ENCODE measurements at places on chromosomes 6 and 20.

DNA sequence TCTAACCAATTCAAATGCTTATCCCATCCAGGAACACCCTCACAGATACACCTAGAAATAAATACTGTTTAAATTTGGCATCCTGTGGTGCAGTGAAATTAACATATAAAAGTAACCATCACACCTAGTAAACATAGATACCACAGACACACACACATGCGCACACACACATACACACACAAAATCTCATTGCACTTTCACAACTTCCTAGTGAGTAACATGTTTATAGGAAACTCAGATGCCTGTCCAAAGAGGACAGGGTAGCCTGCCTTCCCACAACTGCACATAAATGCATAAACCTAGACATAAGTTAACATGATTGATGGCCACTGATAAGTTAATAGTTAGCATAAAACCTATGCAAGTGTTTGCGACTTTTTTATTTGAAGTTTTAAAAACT lies 56.8 kb downstream of the LRRC1 start:
- no peak for DNase-seq

DNA sequence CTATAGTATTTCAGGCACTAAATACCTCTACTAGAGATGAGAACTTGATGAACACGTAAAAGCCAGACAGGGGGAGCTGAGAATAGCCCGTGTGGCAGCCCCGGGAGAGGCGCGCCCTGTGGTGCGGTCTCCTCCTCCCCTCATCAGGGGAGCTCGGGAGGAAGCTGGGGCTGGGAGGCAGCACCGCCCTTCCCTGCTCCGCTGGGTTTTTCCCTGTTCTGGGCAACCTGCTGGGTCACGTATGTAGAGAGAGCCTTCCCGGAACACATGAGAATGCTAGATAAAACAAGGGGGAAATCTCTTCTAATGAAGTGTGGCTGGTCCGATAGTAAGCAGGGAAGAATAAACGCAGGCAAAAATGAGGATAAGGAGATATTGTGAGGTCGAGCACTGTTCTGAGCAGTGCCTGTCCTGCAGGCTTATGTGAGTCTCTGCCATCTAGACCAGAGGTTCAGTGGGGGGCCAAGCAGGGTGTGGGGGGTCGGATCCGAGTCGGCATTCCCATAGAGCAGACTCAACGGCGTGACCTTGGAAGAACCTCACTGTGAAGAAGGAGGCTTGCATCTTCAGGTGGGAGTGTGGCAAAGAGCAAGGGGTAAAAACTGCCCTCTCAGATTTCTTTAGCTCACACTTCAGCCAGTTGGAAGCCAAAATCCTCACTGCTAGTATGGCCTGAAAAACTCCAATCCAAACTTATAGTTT lies 13.4 kb upstream of the RPS6KA2 start:
- DNase-seq, result no peak

DNA sequence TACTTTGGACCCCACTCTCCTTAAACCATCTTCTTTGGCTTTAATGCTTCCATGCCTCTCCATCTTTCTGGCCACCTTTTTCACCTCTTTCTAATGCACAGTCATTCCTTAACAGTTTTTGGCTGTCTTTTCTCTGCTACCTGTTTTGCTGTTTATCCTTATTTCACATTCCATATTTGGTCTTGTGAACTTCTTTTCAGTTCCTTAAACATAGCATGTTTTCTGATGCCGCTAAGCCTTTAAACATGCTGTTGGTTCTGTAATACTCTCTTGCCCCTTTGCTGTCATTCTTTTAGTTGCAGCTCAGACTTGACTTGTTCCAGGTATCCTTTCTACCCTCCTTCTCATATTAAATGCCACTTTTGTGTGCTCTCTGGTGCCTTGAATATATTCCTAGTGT lies 35.8 kb downstream of the TOP1 start:
- DNase-seq, result no peak

- no peak for DNase-seq
Measured at GRCh38 chr6:139920027-139920775, 545.8 kb upstream of the CITED2 start.

GRCh38 chr20:19392344-19393130 lies 180.1 kb downstream of the SLC24A3 start:
- no peak for DNase-seq

DNA sequence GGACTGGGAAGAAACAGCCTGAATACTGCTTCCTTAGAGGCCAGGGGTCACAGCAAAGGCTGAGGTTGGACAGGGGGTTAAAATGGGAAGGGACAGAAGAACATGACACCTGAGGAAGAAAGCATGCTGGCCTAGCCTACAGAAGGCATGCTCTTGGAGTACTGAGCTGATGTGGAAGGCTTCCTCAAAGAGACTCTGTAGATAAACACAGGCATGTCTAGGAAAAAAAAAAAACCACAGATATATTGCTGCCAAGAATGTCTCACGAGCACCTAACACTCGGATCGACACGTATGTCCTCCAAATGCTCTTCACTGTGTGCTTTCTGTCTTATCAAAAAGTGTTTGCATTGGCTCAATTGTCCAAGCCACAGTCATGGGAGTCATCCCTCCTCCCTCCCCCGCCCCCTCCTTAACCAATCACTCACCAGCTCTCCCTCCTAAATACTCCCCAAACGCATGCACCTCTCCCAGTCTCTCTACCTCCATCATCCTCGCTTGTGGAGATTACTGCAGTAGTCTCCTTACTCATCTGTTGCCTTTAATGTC lies 101.1 kb upstream of the LRFN2 start:
- no peak for DNase-seq
